Calu3 (cell line): ENCODE measurements at places on chromosomes 2 and 18.

DNA sequence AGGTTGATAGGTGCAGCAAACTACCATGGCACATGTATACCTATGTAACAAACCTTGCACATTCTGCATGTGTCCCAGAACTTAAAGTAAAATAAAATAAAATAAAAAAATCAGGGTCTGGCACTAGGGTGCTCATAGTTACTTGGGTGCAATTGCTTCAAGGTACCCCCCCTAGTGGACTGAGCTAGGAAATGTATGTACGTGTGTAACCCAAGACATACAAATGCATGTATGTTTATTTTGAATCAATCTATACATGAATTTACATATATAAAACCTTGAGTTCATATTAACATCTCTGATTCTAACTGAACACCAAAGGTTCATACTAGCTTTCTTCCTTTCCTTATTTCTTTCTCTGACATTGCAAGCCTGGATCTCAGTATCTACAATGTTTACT lies 51.5 kb downstream of the USP37 start:
- DNase-seq: no peak

DNA sequence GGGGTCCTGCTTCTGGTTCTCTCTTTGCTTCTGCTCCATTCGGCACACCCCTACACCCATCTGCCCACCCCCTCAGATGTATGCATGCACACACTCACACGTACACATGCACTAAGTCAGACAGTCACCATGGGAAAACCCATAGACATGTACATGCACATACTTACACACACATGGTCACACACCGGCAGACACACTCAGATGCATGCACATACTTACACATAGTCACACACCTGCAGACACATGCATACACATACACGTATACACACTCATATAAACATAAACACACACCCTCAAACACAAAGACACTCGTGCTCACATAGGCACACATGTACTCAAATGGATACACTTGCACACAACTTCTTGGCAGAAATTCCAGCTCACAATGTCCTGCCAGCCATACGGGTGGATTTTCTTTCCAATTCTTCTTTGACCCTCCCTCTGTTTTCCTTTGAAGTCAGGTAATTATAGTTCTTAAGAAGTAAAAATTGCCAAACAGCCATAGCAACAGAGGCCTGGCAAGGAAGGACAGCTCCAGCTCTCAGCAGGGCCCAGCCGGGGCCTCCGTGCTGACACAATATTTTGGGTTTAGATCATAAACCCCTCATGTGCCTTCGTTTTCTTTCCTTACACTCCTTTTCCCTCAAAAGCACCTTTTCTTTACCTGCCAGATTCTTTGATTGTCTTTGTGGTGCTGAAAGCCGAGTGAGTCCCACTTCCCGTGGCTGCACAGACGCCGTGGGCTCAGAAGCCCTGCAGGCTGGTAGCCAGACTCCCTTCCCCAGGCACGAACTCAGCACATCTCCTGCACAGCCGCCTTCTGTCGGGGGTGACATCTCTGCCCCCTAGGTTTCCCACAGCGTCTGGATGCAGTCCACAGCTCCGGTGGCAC lies 195.7 kb downstream of the ARL4C start:
- DNase-seq: no peak

DNA sequence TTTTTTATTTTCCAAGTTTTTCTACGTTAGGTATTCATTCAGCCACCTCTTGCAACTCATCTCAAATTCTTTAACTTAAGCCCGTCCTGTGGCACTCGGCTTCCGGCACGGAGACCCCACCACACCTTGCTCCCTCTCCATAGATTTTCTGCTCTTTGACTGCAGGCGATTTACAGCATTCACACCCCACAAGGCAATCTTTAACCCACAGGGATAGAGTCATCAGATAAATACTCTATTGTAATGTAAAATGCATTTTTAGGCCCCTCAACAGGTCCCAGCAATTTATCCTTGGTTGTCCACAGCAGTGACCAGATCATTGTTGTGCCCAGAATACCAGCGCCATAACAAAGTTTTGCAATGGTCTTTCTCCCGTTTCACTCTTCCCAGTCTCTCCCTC lies 132.3 kb upstream of the EPHA4 start:
- DNase-seq: no peak

- no peak for DNase-seq
These were observed 84.8 kb upstream of the XIRP2 start for GRCh38 chr2:166803373-166804000.

DNA sequence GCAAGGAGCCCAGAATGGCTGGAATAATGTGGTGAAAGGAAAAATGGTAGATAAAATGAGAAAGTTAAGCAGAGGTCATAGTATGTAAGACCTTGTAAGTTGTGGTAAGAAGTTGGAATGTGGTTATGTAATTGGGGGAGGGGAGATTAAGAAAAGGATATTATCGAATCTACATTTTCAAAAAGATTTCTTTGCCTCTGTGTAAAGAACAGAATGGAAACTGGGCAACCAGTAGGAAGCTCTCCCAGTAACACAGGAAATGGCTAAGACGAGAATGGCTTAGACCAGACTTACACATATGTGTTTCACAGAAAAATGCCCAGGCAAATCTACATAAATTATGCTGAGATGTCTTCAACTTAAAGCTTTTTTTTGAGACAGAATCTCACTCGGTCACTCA lies 13.2 kb downstream of the MEMO1 start:
- DNase-seq: no peak

- DNase-seq: peak; percentile 58
These were observed 44.8 kb upstream of the KDM3A start for GRCh38 chr2:86396291-86396785.

DNA sequence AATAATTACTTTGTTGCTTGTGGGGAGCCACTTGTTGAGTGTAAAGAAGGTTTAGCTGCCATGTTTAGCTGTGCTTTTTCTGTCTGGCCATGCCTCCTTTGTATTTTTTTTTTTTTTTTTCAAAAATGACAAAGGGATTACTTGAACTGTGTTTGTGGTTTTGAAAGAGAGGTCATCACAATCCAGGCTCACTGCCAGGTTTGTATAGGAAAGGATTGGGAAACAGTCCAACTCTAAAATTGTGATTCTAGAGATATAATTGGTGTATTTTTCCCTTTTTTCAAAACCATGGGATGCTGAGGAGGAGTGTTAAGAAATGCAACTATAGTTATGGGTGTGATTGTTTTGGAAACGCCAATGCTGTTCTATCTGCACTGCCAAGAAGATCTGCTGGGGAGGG lies 4.3 kb downstream of the ITPRIPL1 start:
- no peak for DNase-seq

DNA sequence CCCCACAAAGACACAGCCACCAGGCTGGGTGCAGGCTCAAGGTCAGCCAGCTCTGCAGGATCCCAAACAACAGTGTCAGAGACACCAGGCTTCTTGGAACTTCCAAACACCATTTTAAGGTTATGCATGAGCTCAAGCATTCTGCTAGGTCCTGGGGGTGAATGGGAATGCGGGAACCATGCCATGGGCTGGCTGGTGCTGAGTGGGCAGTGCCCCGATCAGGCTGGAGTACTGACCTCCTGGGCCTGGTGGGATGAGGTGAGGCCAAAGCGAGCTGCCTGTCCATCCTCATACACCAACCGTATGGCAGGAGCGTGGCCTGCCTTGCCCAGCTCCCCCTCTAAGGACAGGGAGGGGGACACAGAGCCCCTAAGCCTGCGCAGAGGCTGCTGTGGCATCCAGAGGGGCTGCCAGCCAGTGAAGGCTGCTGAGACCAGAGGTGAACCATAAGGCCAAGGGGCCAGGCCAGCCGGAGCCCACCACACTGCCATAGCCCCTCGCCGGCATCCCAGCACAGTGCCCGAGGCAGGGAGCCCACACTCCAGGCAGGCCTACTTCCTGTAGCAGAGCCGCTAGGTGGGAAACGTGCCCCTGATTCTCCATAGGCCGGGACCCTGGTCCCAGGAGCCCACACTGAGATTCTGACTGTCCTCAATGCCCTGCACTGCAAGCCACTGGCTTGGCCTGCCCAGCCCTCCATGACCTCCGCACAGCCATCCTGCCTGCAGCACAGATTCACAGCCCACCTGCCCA lies 135.0 kb downstream of the HDAC4 start:
- no peak for DNase-seq

- peak; percentile 48 for DNase-seq
These were observed 4.7 kb upstream of the ORC2 start for GRCh38 chr2:200968162-200968561.

DNA sequence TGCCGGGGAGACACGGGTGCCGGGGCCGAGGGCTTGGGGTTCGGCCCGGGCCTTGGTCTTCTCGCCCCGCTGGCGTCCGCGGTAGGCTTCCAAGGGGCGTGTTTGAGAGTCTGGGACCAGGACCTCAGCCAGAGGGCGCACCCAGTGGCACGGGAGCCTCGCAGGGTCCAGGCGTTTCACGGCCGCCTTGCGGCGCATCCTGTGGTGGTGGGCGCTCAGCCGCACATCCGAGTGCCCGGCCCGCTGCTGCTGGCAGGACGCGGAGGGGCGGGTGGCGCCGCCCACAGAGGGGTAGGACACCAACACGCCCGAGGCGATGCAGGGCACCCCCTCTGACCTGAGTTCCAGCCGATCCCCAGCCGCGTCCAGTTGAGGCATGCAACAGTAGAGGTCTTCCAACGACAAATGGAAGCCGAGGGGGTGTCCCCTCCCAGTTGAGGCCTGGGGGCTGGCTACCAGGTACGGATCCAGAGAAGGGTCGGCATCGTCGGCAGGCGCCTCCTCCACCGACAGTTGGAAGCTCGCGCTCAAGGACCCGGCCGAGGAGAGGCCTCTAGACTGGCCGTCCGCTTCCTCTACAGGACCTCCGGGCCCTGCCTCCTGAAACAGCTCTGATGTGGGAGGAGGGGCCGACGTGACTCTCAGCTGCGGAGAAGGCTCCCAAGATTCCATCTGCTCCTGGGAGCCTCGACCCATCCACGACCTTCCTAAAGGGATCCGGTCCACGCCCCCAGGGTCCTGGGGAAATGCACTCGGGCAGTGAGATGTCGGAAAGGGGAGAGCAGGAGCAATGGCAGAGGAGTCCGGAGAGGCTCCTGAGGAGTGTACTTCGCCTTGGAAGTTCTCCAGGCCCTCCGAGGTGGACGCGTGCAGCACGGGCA lies 6.3 kb downstream of the C2orf81 start:
- DNase-seq: peak; percentile 56

DNA sequence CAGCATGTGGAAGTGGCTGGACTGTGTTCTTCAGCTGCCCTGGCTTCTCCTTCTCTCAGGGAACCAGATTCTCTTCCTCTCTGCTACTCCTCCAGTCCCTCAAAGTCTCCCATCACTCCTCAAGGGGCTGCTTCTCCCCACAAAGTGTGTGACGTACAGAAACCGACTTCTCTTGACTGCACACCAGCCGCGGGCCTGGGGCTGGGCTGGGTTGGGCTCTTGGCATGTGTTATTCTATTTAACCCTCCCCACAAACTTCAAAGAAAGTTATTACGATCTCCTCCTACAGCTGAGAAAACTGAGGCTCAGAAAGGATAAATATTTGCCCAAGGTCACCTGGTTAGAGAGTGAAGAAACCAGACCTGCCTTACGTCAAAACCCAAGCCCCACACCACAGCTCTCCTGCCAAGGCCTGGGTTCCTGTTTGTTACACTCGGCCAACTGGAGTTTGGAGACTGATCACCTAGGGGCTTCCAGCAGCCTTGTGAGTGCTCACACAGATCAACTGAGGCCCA lies 269.0 kb downstream of the TFCP2L1 start:
- DNase-seq: no peak

GRCh38 chr2:232700154-232700553 lies 3.0 kb downstream of the GIGYF2 start:
- DNase-seq: no peak

GRCh38 chr2:120741571-120742561 lies 6.2 kb downstream of the GLI2 start:
- peak; percentile 49 for DNase-seq

GRCh38 chr2:219045937-219046550 lies 4.7 kb upstream of the CFAP65 start:
- peak; percentile 63 for DNase-seq

GRCh38 chr18:7822435-7823331 lies 255.6 kb downstream of the PTPRM start:
- no peak for DNase-seq

GRCh38 chr2:197011801-197012641 lies 85.5 kb upstream of the PGAP1 start:
- peak; percentile 24 for DNase-seq

DNA sequence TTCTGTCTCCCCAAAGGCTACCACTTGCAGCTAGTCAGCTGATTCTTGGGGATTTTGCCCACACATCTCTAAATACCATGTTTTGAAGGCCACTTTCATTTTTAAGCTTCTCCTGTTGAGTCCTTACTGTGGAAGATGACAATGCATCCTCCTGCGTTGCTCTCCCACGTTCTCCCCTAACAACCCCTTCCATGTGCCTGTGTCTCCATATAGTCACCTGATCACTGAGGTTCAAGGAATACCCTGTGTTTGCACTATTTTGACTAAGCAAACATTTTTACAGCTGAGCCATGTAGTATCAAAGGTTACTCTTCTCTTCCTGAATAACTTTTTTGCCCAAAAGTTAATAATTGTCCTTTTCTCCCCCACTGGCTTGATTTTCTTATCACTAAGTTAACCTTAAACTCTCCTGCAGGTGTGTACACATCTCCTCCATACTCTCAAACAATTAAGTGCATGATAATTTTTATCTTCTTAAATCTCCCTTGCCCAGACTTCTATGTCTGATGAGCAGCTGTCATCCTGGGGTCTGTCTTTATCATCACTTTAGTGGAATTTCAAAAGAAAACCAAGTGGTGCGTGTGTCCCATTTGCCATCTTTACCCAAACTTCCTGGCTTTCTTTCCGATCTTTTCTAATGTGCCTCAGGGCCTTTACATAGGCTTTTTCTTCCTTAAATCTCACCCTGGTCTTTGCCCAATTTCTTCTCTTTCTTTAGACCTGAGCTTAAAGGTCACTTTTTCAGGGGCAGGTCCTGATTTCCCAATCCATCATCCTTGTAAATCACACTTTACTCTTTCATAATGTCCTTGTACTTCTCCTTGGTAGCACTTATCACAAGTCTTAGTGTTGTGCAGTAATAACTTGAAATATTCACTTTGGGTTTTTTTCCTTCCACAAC lies 85.2 kb upstream of the SPATS2L start:
- DNase-seq: peak; percentile 10

- peak; percentile 44 for DNase-seq
These were observed 19.0 kb upstream of the CCNYL1 start for GRCh38 chr2:207692206-207693065.

- DNase-seq: no peak
These were observed 501.6 kb upstream of the GCFC2 start for GRCh38 chr2:76211991-76212985.

GRCh38 chr18:12973562-12974213 lies 17.5 kb upstream of the CEP192 start:
- DNase-seq: no peak

- DNase-seq: no peak
These were observed 250.4 kb upstream of the SIX2 start for GRCh38 chr2:45259547-45260160.
